ENCODE measurements at places on chromosomes 7 and 10.

GRCh38 chr10:61904733-61905725 is 3.5 kb downstream of the ARID5B start:
- DNase-seq: no peak

DNA sequence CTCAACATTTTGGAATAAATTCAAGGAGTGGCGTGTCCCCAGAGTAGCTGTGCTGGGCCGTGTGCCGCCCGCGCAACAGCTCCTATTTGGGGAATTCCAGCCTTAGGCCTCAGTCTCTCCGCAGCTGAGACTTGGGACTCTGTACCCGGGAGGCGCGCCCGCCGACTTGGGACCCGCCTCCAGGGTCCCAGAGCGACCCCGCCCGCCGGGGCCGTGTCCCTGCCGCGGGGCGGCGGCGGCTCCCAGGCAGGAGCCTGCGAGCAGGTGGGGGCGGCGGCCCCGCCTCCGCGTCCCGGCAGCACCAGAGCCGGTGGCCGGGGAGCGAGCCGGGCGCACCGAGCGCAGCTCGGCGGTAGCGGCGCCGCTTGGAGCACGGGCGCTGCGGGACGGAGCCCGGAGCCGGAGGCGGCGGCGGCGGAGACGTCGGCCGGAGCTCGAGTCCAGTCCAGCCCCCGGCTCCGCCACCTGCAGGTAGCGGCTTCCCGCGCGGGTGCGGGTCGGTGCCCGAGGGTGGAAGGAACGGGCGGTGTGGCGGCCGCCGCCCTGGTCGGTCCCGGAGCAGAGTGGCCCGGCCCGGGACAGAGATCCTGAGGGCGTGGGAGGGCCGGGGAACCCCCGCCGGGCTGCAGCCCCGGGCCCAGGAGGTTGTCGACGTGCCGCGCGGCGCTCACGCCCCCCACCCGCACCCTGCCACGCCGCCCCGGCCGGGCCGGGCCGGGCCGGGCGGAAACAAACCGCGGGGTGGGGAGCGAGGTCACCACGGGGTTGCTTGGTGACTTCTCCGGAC is at the start of gene WIPF3:
WIPF3 (plus strand) TSS at position 301 of the 787 bp plus-strand sequence. CDS start 28,217 bp downstream, outside the sequence.
- peak; percentile 13 for DNase-seq

GRCh38 chr7:68414631-68415425 is 1183.4 kb upstream of the AUTS2 start:
- DNase-seq: no peak

- DNase-seq: no peak
Measured at GRCh38 chr10:93458821-93459257, 23.3 kb downstream of the MYOF start.

DNA sequence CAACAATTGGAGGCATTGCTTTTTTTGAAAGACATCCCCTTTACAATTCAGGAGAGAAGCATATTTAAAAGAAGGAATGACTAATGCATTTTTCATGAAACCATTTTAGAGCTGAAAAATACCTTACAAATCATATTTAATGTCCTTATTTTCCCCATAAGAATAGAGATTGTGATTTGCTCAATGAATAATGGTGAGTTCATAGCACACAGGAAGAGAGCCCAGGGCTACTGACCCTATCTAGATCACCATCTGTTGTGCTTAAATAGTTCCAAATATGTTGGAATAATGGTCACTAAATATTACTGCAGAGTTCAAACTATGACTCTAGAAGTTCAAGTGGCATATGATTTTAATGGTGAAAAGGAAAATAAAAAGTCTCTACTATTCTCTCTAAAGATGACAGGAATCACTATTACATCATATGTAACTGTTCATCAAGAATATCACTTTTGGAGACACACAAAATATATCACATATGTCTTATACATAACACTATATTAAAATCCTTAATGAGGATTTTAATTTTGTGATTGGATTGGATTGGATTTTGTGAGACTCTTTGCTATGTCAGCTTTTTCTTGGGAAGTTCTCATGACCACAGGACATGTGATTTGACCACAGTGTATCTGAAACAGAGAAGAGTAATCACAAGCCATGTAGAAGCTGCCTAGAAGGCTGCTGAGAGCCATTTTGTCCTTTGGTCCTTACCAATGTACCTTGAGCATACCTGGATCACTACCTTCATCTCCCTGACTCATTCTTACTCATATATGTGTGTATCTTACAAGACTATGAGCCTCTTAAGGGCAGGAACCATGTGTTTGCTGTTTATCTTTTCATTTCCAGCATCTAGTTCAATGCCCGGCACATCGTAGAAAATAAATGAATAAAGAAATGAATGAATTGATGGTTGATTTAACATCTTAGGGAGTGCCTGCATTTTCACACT is 26.4 kb downstream of the SLC16A9 start:
- no peak for DNase-seq

DNA sequence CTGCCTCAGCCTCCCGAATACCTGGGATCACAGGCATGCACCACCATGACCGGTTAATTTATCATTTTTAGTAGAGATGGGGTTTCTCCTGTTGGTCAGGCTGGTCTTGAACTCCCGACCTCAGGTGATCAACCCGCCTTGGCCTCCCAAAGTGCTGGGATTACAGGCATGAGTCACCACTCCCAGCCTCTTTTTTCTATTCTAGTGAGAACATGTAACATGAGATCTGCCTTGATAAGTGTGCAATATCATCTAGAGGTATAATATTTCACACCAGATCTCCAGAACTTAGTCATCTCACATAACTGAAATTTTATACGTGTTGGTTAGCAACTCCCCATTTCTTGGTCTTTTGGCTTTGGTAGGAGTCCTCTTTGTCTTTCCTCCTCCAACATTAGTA is 656.9 kb downstream of the CNTNAP2 start:
- DNase-seq: no peak

GRCh38 chr7:75696263-75697037 is 42.3 kb downstream of the HIP1 start:
- DNase-seq: no peak

DNA sequence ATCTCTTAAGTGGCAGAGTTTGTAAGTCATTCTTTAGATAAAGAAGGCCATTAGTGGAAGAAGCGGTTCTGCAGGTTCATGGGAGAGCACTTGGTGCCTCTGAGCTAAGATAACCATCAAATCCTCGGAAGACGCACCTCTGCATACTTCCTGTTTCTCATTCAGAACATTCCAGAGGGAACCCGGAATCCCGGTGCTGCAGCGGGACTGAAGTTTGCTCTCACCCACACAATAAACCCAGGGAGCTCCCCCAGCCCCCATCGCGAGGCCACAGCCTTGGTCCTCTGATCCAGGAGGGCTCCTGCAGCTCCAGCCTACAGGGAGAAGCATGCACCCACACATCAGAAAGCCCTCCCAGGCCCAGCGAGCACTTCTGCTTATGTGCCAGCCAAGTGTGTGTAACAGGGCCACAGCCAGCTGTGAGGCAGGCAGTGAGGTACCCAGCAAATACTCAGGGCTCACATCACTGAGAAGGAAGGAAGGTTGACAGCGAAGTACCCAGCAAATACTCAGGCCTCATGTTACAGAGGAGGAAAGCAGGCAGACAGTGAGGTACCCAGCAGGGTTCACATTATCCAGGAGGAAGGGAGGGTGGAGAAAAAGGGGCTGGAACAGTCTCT is 142.4 kb downstream of the DIP2C start:
- no peak for DNase-seq

- no peak for DNase-seq
Measured at GRCh38 chr7:39659356-39660013, 36.1 kb downstream of the RALA start.

DNA sequence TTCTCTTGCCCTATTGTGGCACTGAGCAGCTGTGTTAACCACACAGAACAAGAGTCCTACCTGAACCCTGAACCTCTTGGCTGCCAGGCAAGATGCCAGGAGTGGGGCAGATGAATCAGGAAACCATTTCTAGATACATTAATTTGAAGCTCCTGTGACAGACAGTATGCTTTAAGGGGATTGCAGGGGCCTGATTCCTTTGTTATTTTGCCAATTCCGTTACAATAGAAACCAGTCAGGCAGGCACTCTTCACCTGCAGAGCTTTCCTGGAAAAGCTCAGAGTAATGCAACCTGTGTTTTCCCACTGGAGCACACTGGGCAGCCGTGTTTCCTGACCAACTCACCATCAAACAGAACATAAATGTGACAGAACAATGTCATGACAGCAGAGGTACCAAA is 233.1 kb downstream of the BMPER start:
- peak; percentile 50 for DNase-seq

DNA sequence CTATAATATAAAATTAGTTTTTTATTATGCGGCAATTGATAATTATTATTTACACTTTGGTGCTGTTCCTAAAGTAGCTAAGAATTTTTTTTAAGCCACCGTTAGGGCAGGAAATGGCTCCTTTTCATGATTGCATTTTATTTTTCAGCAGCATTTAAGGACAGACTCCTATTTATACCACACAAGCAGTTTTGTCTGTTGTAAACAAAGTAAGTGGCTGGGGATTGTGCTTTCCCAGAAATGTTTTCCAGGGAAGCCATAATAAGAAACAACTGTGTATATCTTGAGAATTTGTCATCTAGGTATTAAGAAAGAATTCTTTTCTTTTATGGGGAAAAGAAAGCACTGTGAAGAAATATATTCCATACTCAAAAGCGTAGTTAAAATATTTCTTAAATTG is 232.0 kb downstream of the VTI1A start:
- no peak for DNase-seq

All from NCI-H1105 treated with DMSO at 0.1 percent for 48 hours (cell line).